Activated naive CD8-positive, alpha-beta T cell treated with anti-CD3 and anti-CD28 coated beads, Interleukin-2, amount 50 U/mL, for 24 hours (primary cell): ENCODE measurements at places on chromosomes 6 and 20.

- H3K27ac ChIP-seq = no peak overlapping the region
- H3K4me3 ChIP-seq = no peak overlapping the region
- no peak for DNase-seq
- H3K27me3 ChIP-seq = peaks cover 5% of the 10 kb centered on the region
Observed at GRCh38 chr20:24588725-24589340, 119.4 kb downstream of the SYNDIG1 start.

DNA sequence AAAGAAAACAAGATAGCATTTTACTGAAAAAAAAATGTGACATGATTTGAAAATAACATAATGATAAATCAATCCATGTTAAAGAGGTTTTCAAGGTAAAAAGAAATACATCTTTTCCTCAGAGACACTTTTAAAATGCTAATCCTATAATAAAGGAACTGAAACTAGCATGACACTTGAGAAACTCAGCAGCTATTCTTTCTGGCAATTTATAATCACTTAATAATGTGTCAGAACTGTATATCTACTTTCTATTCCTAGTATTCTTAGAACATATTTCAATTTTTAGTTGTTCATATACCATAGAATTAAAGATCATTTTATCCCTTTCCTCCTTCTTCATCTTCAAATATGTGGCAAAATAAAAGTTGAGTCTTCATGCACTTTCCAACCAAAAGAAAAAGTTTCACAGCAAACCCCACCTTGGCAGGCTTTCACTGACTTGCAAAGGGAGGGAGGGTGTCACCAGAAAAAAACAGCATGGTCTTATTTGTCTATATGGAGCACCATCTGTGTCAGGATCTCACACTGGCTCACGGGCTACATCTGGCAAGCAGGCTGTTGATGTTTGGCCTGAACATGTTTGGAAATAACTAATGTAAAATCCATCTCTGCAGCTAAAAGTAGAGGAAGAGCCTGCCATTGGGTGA is 48.5 kb downstream of the FHL5 start:
- no peak overlapping the region for H3K4me3 ChIP-seq
- no peaks in the 10 kb centered on the region for H3K36me3 ChIP-seq
- H3K27me3 ChIP-seq = no peaks in the 10 kb centered on the region
- no peak overlapping the region for H3K27ac ChIP-seq

DNA sequence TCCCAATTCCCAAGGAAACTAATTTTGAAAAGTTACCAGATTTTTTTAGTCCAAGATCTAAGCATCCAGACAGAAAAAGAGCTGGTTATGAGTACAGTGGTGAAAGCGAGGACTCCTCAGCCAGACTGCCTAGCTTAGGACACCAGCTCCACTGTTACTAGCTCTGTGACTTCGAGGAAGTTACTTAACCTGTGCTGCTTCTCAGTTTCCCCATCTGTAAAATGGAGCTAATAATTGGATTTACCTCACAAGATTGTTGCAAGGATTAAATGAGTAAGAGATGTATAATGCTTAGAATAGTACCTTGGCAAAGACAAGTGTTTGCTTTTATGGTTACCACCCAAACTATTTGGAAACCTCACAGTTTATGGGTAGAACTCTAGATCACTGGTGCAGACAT is 1.1 kb downstream of the NT5DC1 start:
- H3K27me3 ChIP-seq = no peaks in the 10 kb centered on the region
- H3K4me3 ChIP-seq = peak overlapping the region; percentile 87
- DNase-seq = no peak

GRCh38 chr6:68144667-68145066 is 490.4 kb upstream of the ADGRB3 start:
- H3K36me3 ChIP-seq = no peaks in the 10 kb centered on the region
- H3K4me3 ChIP-seq = no peak overlapping the region
- H3K27ac ChIP-seq = no peak overlapping the region
- DNase-seq = no peak
- no peaks in the 10 kb centered on the region for H3K27me3 ChIP-seq

- H3K27me3 ChIP-seq = no peaks in the 10 kb centered on the region
- no peak overlapping the region for H3K27ac ChIP-seq
- no peaks in the 10 kb centered on the region for H3K4me1 ChIP-seq
- DNase-seq = no peak
- no peaks in the 10 kb centered on the region for H3K36me3 ChIP-seq
Observed at GRCh38 chr6:9332241-9332780, 897.0 kb upstream of the SLC35B3 start.

- H3K4me3 ChIP-seq = peak within 1 kb of the TSS; percentile 27
- DNase-seq = peak; percentile 4
- no peaks in the 10 kb centered on the region for H3K36me3 ChIP-seq
- peaks cover 40% of the 10 kb centered on the region for H3K27me3 ChIP-seq
- no peak within 1 kb of the TSS for H3K27ac ChIP-seq
- H3K4me1 ChIP-seq = peaks cover 6% of the 10 kb centered on the region
Observed at GRCh38 chr20:50690650-50691572, at the start of gene RIPOR3. Gene RIPOR3, minus strand, starts transcription at chr20:50691542. Its CDS starts 414 bp downstream, at chr20:50691128.

DNA sequence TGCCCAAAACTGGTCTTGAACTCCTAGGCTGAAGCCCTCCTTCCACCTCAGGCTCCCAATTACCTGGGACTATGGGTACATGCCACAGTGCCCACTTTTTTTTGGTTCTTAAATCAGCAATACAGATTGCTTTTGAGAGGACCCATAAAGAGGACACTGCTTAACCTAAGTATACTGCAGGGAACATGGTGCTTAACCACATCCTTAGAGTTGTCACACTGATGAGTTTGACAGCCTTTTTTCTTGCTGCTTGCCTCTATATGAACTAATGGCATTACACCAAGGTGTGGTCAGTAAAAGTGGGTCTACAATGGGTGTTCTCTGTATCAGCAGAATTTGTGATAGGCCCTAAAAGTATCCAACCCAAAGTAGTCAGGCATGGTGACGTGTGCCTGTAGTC is 7.2 kb upstream of the SLC35D3 start:
- no peak for DNase-seq
- no peak overlapping the region for H3K4me3 ChIP-seq
- H3K27ac ChIP-seq = no peak overlapping the region
- peaks cover 14% of the 10 kb centered on the region for H3K27me3 ChIP-seq

DNA sequence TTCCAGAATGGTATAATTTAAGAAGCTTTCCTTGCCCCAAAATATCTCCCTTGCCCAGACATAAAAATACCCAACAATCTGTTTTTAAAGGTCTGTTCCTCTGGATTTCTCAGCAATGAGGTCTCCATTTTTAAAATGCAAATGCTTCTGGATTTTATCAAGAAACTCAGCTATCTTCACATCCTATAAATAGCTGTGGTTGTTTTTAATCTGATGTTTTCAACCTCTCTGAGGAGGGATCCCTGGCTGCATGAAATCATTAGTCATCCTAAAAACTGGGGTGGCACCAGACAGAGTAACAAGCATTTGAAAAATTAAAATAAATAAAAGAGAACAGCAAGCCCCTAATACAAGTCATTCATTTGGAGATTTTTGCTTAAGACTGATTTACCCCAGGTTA is 168.5 kb upstream of the ID4 start:
- H3K36me3 ChIP-seq = no peaks in the 10 kb centered on the region
- H3K4me1 ChIP-seq = no peaks in the 10 kb centered on the region

DNA sequence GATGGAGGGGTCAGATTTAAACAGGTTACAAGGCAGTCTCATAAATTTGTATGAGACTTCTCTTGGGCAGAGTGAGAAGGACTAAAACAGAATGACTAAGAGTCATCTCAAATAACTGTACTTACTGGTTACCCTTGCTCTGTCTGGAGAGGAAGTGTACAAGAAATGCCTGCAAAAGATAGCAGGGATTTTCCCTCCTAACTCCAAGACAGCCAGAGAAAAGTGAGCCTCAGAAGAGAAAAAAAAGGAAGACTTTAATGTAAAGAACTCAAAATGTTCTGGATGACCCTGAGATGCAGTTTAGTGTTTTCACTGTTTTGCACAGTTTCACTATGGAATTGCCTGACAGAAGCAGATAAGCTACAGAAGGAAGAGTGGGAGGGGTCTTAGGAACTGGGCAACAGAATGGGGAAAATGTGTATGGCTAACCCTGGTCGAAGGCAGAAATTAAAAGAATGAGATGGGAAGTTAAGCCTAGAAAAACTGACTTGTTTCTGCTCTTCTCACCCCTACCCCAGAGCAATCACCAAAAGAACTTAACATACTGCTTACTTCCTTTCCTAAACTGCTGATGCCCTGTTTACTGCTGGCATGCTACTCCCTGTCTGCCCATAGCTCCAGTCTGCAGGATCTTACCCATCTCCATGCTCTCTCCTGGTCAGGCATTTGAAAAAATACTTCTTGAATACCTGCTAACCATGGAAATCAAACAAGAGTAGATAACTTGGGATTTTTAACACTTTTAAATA is 98.1 kb upstream of the MARCKS start:
- peaks cover 2% of the 10 kb centered on the region for H3K27me3 ChIP-seq
- no peak overlapping the region for H3K27ac ChIP-seq
- no peaks in the 10 kb centered on the region for H3K36me3 ChIP-seq
- H3K4me1 ChIP-seq = peaks cover 3% of the 10 kb centered on the region

DNA sequence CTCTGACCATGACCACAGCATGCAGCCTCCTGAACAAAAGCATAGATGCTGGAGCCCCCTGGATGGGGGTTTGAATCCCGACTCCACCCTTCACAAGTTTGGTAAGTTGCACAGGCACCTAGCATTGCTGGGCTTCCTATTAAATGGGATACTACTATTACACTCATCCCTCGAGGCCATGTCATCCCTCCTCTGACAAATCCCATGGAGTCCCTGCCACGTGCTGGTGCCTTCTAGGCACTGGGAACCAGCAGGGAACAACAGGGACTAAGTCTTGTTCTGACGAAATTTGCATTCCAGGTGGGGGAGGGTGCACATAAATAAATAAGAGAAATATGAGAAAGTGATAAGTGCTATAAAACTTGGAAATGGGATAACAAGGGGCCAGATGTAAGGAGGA is 15.3 kb upstream of the SIRPA start:
- H3K4me3 ChIP-seq = no peak overlapping the region
- H3K27me3 ChIP-seq = peaks cover 3% of the 10 kb centered on the region
- no peaks in the 10 kb centered on the region for H3K36me3 ChIP-seq
- no peak for DNase-seq

GRCh38 chr6:79902046-79902445 is 45.3 kb downstream of the ELOVL4 start:
- no peak overlapping the region for H3K27ac ChIP-seq
- peaks cover 9% of the 10 kb centered on the region for H3K27me3 ChIP-seq
- H3K4me1 ChIP-seq = no peaks in the 10 kb centered on the region
- no peak for DNase-seq
- H3K36me3 ChIP-seq = no peaks in the 10 kb centered on the region

- no peak overlapping the region for H3K27ac ChIP-seq
- no peaks in the 10 kb centered on the region for H3K36me3 ChIP-seq
- H3K27me3 ChIP-seq = no peaks in the 10 kb centered on the region
Observed at GRCh38 chr6:137737836-137738596, 129.0 kb upstream of the TNFAIP3 start.

GRCh38 chr6:35360349-35361138 is 18.2 kb downstream of the PPARD start:
- no peak for DNase-seq
- H3K36me3 ChIP-seq = peaks cover 21% of the 10 kb centered on the region
- no peaks in the 10 kb centered on the region for H3K27me3 ChIP-seq
- H3K4me1 ChIP-seq = peaks cover 36% of the 10 kb centered on the region
- no peak overlapping the region for H3K4me3 ChIP-seq
- H3K27ac ChIP-seq = no peak overlapping the region
